ENCODE measurements at places on chromosomes 16 and 17.
A peak's percentile ranks its signal among the peaks of the same experiment; 100 is the strongest.

DNA sequence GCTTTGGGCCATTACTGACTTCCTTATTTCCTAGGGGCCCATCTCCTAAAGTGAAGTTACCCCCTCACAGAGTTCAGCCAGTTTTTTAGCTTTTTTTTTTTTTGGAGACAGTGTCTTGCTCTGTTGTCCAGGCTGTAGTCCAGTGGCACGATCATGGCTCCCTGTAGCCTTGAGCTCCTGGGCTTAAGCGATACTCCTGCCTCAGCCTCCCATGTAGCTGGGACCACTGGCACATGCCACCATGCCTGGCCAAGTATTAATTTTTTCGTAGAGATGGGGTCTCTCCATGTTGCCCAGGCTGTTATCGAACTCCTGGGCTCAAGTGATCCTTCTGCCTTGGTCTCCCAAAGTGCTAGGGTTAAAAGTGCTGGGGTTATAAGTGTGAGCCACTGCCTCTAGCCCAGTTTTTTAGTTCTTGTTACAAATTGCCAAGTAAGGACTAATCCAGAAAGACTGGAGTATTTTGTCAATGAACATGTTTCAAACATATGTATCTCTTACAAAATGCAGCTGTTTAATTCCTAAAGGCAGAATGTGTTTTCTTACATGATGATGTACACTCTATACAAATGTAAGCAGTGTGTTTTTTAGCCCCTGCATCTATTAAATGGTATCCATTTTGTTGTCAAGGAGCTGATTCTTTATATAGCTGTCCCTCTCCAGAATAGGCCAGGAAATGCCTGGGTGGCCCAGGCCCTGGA is 49.1 kb upstream of the IL34 start:
- DNase-seq, result no peak

DNA sequence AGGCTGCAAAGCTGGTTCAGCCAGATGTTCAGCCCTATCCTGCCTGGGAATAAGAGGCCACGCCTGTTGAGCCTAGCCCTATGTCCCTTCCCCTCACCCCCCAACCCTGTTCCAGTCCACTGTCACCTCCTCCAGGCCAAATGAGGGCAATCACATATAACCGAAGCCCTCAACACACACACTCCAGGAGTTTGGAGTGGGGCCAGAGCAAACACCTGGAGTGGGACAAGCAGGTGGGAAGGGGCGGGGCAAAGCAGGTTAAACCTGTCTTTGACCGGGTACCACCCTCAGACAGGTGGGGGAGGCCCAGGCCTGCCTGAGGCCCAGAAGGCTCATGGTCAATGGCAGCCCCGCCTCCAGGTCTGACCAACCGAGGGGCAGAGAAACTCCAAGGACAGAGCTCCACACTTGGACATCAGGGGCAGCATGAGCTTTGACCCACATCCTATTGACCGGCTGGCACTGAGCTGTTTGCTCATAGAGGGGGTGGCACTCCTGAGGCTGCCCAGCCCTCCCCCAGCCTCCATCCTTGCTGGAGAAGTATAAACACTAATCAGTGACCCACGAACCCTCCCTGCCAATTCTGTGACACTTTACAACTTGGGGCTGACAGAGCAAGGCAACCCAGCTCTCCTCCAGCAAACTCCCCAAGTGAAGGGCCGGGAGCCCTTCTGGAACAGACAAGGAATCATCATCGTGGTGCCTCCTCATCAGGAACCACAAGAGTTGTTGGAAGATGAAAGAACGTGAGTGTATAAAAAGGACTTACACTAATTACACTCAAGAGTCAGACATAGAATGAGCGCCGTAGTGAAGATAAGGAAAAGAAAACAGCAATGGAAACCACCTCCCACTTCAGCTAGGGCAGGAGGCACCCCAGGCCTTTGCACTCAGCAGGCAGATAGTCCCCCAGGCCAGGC is 1.5 kb downstream of the ESRP2 start:
- DNase-seq, result no peak

GRCh38 chr16:14106457-14106856 is 35.3 kb downstream of the MRTFB start:
- DNase-seq, result no peak

DNA sequence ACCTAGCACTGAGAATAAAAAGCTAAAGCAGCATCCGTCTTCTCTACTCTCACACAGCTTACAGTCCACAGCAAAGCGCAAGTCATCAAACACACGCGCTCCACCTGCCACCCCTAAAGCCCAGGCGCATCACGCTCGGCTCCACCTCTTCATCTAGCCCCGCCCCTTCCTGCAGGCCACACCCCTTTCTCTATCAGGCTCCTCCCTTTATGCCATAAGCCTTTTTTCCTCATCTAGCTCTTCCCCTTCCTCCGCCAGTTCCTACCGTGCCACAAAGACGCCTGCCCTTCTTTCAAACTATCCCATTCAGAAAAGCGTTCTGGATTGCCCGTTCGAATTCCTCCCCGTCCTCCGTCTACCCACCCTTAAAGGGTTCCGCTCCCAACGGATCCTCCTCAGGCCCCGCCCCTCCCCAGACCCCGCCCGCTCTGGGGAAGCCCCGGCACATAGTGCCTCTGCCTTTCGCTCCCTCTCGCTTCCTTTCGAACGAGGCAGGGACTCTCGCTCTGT is 417 bp downstream of the C16orf46 start:
- DNase-seq, result peak; percentile 92

DNA sequence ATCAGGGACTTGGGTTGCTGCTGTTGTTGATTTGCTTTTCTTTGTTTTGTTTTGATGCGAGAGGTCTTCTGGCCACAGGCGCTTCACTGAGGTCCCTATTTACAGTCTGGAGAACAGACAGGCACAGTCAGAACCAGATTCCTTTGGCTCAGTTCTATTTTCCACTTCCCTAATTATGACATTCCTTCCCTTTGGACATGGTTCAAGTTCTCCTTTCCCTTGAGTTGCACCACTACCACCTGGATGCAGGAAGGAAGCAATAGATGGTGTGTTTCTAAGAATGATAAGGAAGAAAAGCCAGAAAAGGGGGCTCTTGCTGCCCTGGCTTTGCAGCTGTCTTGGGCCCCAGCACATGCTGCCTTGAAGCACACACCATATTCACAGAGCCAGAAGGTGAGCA is 160.6 kb downstream of the MAF start:
- DNase-seq, result no peak

GRCh38 chr16:87418644-87419043 is 26.5 kb downstream of the MAP1LC3B start:
- DNase-seq, result no peak

- no peak for DNase-seq
Observed at GRCh38 chr16:28496844-28497243, 2.4 kb downstream of the APOBR start.

DNA sequence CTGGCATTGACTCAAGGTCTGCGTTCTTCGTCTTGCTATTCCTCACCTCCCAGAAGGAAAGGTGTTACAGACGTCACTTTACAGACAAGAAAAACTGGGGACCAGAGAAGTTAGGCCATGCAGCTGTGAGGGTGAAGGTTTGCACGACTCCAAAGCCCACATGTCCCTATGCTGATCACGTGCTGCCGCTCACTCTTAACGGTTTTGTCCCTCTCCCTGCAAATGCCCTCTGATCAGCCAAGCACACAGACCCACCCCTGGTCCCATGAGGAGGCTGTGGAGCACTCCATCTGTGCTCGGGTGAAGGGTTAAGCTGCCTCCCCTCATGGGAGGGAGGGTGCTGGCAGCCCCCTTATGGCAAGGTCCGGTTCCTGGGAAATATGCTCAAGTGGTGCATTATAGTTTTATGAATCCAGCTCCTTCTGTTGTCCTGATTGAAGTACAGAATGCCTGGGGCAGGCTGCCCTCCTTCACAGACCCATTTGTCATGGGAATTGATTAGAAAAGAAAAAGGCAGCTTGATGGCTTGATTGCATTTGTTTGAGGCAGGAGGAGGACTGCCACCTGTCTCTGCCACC is 18.8 kb downstream of the CCDC182 start:
- no peak for DNase-seq
